ENCODE measurements at places on chromosomes 5 and 9.
A peak's percentile ranks its signal among the peaks of the same experiment; 100 is the strongest.

DNA sequence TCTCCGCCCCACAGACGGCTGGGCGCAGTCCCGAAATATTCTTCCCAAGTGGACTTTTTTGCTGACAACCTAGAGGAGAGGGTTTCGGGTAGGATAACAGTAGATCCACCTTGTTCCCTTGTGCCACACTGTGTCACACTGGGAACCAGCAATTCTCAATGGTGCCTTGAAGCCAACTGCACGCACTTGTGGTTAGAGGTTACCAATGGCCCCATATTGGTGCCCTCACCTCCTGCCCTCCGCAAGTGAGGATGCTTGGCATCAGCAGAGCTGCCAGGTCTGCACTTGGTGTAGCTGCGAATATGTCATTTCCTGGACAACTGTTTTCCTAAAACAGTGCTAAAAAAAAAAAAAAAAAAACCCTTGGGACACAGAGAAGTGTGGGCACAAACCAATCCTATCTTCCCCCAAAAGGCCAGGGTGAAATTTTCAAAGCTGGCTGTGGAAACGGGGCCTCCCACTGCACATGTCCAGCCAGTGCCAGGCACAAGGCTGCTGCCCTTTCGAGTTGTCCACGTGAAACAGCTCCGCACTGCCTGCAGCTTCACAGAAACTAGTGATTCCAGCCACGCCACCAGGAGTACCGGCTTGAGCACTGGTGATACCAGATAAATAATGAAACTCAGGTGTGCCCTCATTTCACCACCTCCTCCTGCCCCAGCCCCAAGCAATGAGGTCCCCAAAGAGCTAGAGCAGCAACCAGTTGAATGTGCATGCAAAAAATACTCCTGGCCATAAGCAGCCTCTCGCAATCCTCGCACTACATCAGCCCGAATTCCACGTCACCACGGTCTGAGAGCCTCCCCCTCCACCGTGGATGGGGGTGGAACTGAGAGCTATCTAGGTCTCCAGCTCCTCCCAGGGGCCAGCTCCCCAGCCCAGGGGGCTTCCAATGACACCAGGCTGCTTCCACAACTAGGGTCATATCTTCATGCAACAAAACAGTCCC lies 51.2 kb downstream of the USP20 start:
- DNase-seq, result peak; percentile 51

DNA sequence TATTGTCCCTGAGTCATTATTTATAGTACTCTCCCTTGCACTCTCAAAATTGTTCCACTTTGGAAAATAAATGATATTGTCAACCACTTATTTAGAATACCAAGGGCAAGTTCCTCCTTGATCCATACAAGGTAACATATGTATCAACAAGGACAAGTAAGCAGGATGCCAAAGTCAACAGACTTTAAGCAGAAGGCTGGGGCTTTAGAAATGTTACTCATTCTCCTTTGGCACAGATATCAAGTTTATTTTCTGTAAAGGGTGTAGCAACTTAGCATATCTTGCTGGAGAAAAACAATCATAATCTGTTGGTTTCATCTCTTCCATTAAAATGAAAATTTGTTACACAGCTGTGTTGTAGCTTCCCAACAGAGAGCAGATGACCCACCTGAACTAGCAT lies 248.7 kb upstream of the SLC30A5 start:
- DNase-seq, result no peak

- DNase-seq, result no peak
Observed at GRCh38 chr5:99929067-99929805, 605.9 kb upstream of the FAM174A start.

- DNase-seq, result no peak
Observed at GRCh38 chr9:74645007-74645639, 148.0 kb downstream of the RORB start.

DNA sequence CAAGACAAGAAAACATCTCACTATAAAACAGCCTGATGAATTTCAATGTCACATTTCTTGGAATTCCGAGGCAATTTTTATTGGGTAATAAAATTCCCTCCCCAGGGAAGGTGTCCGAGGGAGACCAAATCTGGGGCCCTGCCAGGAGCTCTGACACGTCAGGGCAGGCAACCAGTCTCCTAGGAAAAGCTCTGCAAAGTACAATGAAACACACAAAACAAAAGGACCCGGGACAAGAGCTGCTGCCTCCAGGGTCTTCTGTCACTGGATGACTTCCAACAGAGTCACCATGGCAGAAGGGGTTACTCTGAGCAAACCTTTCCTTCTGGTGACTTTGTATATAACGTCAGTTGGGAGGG lies 50.8 kb downstream of the SAXO1 start:
- no peak for DNase-seq

DNA sequence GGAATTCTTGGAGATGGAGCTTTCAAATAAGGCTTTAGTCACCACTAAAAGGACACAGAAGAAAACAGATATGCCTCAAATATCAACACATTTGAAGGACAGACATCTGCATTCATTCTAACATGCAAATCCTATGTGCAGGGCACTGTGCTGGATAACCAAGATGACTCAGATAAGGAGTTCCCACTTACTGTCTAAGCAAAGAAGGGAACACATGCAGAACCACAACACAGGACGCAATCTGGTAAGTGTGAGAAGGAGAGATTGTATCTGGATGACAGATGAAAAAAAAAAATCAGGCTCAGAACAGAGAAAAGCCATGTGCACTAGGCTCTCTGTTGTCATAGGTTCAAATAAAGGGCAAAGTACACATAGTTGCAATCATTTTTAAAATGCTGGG lies 42.5 kb downstream of the ELAVL2 start:
- no peak for DNase-seq

DNA sequence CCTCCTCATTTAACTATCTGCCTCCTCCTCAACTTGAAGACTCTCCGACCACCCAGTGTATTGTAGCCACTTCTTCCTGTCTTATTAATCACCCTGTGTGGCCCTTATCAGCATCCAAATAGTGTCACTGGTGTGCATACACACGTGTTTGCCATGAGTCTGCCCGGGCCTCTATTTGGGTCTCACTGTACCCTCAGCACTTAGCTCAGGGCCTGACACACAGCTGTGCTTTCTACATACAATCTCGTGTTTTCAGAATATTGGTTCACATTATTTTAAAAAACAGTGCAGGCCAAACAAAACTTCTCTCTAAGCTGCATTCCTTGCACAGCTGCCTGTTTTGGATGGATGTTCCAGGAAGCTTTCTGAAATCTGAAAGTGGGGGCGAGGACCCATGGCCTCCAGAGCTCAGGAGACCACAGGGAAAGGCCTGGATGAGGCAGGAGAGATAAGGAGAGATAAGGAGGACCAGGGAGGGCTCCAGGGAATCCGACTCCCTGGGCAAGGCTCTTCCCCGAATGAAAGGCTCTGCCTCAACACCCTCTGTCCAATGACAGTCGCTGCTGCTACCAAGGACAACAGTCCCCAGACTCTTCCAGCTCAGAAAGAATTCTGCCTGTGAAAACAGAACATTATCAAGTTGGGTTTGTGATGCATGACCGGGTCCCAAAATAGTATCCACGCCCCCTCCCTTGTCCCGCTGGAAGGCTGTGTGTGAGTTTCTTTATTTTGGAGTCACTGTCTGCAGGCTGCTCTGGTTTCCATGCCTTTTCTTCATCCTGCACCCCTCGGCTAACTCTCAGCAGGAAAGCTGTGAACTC lies 255.6 kb downstream of the NSG2 start:
- no peak for DNase-seq

- no peak for DNase-seq
Observed at GRCh38 chr5:142777850-142778249, 7.7 kb downstream of the ARHGAP26 start.

GRCh38 chr9:77710316-77710715 lies 62.2 kb upstream of the GNA14 start:
- DNase-seq, result no peak

GRCh38 chr5:83072966-83073365 lies 4.2 kb downstream of the TMEM167A start:
- DNase-seq, result no peak

GRCh38 chr9:35116898-35117551 lies 1.4 kb upstream of the ATOSB start:
- DNase-seq, result peak; percentile 81

DNA sequence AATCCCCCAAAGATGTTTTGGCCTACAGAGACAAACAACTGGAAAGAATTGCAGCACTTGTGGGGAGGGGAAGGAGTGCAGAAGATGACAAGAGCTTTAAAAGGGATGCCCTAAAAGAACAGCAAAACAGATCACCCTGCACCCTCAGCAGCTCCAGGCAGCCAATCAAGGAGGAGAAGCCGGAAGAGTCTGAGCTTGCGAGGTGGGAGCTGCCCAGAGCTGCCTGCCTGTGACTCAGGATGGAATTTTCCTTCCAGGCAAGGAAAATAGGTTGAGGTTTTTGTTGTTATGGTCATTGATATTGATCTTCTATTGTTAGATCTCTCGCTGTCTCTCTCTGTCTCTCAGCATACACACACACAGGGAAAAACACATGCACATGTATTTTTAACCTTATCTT lies 70.3 kb upstream of the MAP1B start:
- no peak for DNase-seq

- no peak for DNase-seq
Observed at GRCh38 chr5:64518793-64519192, 13.0 kb downstream of the RGS7BP start.

DNA sequence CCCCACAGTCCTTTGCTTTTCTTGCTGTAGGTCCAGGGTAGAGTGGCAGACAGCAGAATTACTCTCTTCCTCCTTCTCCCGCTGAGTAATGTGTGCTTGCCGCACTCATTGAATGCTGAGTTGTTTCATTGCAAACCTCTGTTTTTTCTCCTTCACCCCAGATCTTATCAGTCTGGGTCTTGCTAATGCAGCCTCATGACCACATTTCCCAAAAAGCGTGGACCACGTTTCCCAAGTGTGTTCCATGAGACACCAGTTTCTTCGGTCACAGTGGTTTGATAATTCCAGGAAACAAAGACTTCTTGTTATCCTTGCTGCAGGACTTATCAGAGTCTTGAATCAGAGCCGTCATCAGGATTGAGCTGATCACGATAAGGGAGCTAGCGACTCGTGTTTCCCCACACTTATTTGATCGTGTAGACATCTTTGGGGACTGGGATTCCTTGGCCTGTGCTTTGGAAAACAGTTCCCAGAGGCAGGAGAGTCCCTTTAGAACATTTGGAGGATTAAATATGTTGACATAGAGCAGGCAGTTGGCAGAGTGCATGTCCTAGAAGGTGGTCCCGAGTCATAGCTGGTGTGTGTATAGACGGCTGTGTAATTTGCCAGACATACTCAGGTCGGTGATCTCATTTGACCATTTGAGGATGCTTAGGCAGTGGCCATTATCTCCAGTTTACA lies 4.4 kb downstream of the LRRC8A start:
- DNase-seq, result no peak

DNA sequence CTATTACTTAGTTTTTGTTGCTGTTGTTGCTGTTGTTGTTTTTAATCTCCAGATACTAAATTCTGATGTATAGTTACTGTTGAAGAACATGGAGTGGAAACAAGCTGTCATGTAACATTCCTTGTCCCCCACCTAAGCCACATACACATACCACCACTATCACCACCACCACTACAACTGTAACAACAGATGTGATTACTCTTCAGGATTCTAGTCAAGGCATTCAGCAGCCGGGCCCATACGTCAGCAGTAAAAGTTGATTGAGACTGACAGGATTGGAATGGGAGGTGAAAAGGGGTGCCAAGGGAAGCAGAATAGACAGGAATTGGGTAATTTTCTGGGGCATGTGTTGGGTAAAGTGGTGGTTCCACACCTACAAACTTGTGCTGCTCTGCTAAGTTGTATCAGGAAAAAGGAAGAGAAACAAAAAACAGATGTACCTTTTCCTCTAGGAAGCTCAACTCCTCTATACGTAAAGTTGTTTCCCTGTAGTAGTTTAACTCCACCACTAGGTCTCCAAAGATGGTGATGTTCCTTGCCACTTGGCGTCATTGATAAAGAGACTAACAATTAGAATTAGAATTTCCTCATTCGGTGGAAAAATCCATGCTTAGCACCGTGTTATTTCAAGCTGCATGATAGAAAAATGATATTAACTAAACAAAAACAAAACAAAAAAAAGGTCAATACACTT lies 138.6 kb downstream of the ARRDC3 start:
- no peak for DNase-seq

GRCh38 chr5:133662578-133662977 lies 50.2 kb upstream of the FSTL4 start:
- no peak for DNase-seq

- peak; percentile 18 for DNase-seq
Observed at GRCh38 chr5:107670087-107670931, 428 bp downstream of the EFNA5 start.

DNA sequence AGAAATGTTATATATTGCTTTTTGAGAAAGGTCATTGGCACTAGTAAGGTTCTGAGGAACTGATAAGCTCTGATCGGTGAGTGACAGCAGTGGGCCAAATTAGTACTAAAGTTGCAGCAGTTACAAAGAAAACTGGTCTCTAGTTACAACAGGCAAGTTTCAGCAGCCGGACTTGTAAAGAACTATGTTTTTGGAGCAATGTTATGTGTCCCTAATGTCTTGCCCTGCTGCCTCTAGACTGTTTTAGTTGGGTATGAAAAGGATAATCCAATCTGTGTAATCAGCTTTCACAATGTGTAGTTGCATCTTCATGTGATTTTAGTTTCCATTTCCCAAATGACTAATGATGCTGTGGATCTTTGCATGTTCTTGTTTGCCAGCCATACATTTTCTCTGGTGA lies 113.5 kb downstream of the CAMK4 start:
- DNase-seq, result no peak

GRCh38 chr9:87382900-87383299 lies 114.8 kb upstream of the DAPK1 start:
- no peak for DNase-seq

GRCh38 chr9:130693101-130693425 lies 517 bp upstream of the EXOSC2 start:
- DNase-seq, result no peak

GRCh38 chr5:58974083-58974482 lies 391.2 kb downstream of the RAB3C start:
- DNase-seq, result no peak

DNA sequence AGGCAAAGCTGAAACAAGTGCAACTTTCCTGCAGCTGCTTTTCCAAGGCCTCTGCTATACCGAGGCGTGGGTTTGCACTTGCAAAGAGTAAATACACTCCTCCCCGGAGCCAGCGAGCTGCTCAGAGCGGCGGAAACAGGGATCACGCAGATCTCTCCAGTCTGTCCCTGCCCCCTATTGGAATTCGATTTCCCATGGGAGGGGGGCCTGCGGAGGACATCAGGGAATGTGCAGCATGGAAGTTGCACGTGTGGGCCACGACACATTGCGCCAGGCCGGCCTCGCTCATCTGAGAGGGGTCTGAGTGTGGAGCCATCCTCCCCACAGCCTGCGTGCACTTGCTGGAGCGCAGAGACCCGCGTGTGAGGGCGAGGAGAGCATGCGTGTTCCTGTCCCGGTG lies 104.3 kb upstream of the PHYKPL start:
- DNase-seq, result no peak

DNA sequence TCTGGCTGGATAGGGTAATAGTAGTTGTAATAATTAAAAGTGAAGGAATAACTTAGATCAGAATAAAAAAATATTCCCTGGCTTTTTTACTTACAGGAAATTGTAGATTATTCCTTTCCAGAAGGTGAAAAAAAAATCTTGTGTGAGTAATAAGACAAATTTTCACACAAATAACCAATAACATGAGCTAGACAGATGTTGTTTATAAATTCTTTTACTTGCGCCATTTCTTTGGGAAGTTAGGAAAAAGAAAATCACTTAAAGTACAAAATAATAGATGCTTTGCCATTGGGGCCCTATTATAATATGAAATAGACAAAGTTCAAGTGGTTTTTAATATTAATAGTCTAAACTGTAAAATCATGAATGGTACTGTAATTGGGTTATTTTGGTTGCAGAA lies 204.1 kb downstream of the ARRDC3 start:
- no peak for DNase-seq

GRCh38 chr9:93218161-93218560 lies 34.2 kb downstream of the WNK2 start:
- DNase-seq, result no peak
